Mesendoderm (in vitro differentiated cells): ENCODE measurements at places on chromosomes 11 and 22.

DNA sequence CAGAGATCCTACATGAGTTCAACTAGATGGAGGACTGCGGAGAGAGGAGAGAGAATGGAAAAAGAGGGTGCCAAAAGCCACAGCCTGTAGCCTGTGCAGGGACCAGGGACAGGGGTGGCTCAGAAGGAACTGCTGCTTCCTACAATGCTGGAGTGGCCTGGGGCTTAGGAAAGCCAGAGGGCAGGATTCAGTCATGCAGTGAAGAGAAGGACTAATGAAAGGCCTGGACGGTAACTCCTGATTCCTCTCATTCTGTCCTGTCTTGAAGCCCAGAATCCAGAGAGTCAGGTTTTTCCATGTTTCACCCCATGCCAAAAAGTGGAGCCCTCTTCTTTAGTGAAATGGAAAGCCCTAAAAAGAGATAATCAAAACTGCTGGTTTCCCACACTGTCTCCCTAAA, 48.4 kb upstream of the INCENP start:
- DNase-seq, result no peak

DNA sequence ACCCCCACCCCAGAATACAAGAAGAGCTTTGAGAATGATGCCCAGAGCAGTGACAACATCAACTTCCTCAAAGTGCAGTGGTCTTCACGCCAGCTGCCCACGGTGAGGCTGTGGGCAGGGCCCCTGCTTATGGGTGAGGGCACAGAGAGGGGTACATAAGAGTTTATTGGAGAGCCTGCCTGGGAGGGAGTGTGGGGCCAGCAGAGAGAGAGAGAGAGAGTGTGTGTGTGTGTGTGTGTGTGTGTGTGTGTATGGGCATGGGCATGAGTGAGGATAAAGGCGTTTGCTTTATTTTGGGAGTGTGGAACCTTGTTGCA, 9.5 kb downstream of the PHOX2A start:
- no peak for DNase-seq

DNA sequence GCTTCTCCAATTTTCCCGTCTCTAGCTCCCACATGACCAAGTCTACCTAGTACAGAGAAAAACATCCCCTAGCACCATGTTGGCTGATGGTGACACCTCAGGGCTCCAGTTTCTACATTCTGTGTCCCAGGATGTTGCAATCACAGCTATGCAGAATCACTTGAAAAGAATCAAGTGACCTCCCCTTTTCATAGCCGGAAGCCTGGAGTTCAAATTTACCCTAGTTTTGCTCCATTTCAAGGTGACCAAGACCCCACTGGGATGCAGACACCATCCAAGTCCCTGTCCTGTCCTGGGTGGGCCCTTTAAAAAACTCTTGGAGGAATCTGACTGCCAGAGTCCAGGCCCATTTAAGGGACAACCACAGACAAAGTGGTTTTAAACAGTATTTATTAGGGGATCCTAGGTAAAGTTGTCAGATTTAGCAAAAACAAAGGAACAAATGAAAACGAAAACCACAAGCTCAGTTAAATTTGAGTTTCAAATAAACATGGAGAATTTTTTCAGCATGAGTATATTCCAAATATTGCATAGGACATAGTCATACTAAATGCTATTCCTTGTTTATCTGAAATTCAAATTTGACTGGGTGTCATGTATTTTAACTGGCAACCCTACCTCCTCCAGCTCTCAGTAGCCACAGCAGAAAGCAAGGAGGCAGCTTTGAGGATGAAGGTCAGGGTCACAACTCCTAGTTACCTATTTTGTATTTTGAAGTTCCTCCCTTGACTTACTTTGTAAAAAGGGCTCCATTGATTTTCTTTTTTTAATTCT, 52.4 kb downstream of the MIAT start:
- DNase-seq, result no peak

- no peak for DNase-seq
Measured at GRCh38 chr22:45859231-45860161, 117.5 kb downstream of the WNT7B start.

DNA sequence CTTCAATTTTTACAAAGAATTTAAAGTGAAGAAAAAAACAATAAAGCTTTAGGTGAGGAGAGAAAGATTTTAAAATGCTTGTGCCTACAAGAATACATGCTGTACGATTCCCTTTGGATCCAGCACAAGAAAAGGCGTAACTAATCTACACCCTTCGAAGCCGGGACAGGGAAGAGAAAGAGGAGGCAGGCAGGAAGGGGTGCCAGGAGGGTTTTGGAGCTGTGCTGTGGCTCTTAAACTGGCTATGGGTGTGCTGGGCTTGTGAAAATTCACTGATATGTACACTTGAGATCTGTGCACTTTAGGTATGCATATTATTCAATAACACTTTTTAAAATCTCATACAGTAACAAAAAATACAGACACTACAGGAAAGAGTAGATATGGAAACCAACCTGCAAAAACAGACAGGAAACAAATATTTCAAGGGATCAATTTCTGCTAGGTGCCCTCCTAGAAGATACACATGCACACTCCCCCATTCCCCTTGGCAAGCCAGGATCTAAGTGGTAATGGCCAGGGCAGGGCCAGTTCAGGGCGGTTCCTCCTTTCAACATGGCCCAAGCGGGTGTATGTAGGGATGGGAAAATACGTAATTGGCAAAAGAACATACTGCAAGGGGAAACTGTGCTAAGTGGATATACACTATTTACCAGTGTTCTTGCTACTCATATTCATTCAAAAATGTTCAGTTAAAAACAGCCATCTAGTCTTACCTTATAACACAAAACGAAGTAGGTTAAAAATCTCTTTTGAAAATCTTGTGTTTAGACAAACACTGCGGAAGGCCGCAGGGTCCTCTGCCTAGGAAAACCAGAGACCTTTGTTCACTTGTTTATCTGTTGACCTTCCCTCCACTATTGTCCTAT, 54.2 kb downstream of the PACSIN2 start:
- no peak for DNase-seq

DNA sequence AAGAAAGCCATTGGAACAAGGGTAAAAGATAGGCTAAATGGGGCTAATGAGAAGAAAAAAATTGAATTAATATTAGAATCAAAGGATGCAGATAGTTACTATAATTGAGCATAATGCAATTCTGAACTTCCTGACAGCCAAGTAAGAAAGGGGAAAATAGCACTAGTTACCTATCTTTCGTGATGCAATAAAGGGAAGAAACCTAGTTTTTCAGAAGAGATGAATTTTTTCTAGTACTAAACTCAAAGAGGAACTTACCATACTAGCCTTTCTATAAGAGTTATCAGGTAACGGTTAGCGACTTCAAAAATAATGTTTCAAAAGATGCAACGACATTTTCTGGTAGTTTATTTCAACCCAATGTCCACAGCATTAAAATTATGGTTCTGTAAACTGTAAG, 8.8 kb upstream of the WT1 start:
- DNase-seq, result no peak

- no peak for DNase-seq
Measured at GRCh38 chr11:60118338-60118737, 29.9 kb downstream of the MS4A2 start.

- DNase-seq, result no peak
Measured at GRCh38 chr11:75504501-75504900, 21.2 kb downstream of the GDPD5 start.

DNA sequence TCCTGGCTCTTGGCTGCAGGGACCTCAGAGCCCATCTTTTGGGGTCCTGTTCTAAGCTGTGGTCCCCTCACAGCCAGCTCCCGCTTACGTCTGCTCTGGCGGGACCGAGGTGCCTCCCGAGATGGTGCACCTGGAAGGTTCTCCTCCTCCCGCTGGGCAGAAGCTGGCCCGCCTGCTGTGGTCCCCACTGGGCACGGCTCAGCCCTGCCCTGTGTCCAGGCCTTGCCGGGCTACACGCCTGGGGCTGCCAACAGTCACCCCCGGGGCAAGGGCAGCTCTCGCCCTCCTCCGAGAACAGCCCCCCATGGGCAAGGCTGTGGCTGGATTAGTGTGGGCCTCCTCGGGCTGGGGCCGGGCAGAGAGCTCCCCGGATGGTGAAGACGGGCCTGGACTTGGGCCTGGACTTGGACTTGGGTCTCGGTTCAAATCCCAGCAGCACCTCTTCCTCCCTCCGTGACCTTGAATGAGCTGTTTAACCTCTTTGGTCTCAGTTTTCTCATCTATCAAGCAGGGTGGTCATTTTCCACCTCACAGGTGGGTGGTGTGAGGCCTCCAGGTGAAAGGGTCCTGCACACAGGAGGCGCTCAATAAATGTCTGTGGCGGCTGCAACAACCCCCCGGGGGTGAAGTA, 998 bp downstream of the BAIAP2L2 start:
- peak; percentile 71 for DNase-seq

GRCh38 chr11:30683176-30683575, 97.0 kb upstream of the MPPED2 start:
- DNase-seq, result no peak

DNA sequence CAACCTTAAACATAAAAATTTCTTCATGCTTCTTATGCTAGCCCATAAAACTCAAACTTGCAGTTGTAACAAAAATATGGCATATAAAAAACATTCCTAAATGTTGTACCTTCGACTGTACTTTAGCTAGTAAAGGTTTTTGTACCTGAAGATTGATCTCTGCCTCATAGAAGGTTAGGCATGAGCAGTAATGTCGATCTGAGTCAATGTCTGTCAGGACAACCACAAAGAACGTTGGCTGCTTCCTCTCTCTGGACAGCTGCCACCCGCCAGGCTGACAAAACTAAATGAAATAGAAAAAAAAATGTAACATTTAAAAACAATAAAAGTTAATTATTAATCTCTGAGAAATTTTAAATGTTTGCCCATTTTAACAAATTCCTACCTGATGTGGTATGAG, 251.3 kb downstream of the SBF2 start:
- no peak for DNase-seq

DNA sequence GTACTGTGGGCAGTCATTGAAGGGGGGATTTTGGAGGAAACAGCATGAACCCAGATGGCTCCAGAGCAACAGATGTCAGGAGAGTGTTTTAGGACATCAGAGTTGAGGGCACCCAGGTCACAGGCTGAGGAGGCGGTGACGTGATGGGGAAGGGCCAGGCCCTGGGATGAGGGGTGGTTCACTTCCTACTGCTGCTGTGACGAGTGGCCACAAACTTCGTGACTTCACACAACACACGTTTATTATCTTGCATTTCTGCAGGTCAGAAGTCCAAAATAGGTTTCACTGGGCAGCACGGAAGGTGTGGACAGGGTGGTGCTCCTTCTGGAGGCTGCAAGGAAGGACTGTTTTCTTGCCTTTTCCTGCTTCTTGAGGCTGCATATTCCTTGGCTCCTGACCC, 77.7 kb upstream of the RAB1B start:
- no peak for DNase-seq

GRCh38 chr11:110242188-110242587, 54.2 kb downstream of the RDX start:
- no peak for DNase-seq

DNA sequence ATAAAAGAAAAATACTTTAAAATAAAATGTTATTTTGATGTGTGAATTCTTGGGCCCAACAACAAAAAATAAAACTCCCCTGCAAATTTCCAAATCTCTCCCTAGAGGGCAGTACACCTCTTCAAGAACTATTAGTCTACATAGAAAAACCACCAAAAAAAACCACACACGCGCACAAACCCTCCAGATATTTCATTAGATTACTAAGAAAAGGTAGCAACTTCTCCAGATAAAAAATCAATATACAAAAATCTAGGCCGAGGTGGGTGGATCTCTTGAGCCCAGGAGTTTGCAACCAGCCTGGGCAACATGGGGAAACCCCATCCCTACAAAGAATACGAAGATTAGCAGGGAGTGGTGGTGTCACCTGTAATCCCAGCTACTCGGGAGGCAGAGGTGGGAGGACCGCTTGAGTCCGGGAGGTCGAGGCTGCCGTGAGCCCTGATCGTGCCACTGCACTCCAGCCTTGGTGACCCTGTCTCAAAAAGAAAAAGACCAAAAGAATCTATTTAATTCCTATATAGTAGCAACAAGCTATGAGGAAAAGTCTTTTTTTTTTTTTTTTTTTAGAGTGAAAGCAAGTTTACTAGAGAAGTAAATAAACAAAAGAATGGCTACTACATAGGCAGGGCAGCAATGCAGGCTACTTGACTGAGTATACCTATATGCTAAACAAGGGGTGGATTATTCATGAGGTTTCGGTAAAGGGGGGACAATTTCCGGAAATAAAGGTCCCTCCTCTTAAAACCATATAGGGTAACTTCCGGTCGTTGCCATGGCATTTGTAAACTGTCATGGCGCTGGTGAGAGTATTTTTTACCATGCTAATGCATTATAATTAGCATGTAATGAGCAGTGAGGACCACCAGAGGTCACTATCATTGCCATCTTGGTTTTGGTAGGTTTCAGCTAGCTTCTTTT, 13.1 kb downstream of the B3GNT6 start:
- peak; percentile 96 for DNase-seq

DNA sequence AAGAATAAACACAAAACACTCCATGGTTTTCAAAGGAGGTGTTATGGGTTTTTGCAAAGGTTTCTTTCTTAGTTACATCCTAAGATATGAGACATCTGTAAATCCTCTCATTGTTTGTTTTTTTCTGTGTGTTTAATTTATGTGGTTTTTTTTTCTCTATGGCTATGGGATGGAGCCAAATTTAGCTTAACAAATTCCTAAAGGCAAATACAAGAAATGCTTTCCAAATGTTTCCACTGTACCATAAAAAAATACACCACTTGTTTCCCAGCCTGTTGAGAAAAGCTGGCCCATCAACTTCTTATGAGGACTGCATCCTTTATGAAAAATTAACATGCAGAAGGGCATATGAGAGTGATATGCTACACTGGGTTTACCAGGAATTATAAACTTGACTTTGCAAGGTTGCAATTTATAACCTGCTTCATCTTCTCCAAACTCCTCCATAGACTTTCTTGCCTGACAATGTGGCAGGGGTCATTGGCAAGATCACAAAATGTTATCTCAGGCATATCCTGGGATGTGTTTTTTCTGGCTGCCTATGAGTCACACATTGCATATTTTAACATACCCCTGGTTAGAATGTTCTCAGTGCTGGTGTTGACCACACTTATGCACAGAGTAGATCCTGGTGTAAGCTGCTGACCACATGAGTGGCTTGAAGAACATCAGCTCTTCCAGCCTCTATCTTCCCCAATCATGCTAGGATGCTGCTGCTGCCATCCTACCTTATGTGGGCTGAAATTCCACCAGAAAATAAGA, 137.6 kb upstream of the TTC12 start:
- DNase-seq, result peak; percentile 54

GRCh38 chr11:23976841-23977271, 520.0 kb upstream of the LUZP2 start:
- no peak for DNase-seq
